MCF 10A (cell line): ENCODE measurements at places on chromosomes 7 and 10. TPM values are rescaled to one million over a fixed set of nuclear protein-coding genes. Genes with fewer than 3 reads are reported as not detected.

SLC39A12 gene
- total RNA-seq = not detected in 2 replicates

LIPF gene
- not detected in 2 replicates for total RNA-seq

STAG3 gene
- total RNA-seq = 1.1 and 1.5 TPM in 2 replicates

MDH2 gene
- 278 and 328 TPM in 2 replicates for total RNA-seq

PTF1A gene
- not detected in 2 replicates for total RNA-seq

DOCK1 gene
- total RNA-seq = 40.0 and 42.4 TPM in 2 replicates

GRCh38 chr7:90655566-90655965, 59.4 kb downstream of the CDK14 start:
- H3K4me3 ChIP-seq = no peak overlapping the region
- no peaks in the 10 kb centered on the region for H3K4me1 ChIP-seq
- peak; percentile 36 for DNase-seq
- no peaks in the 10 kb centered on the region for H3K36me3 ChIP-seq

DNA sequence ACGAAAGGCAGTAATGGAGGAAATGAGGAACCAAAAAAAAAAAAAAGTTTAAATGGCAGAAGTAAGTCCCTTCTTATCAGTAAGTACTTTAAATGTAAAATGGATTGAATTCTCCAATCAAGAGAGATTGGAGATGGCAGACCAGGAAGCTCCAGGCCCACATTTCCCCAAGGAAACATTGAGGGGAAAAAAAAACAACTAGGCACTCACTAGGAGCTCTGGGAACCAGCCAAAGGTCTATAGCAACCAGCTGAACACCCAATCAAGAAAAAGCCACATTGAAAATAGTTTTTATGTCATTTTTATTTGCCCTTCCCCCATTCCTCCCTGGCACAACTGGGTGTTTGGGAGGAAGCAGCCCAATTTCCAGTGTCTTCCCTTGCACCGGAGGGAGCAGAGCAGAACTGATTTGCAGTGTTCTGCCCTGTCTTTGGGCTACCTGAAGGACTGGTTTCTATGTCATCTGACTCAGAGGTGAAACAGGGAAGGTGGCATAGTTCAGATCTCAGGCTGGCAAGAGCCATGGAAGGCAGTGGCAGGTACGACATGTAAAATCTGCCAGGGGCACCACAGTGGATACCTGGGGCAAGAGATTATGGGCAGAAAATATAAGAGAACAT, 121.9 kb downstream of the SMURF1 start:
- H3K4me1 ChIP-seq = no peaks in the 10 kb centered on the region
- no peak overlapping the region for H3K27ac ChIP-seq
- H3K27me3 ChIP-seq = no peaks in the 10 kb centered on the region
- peaks cover 56% of the 10 kb centered on the region for H3K36me3 ChIP-seq

DNA sequence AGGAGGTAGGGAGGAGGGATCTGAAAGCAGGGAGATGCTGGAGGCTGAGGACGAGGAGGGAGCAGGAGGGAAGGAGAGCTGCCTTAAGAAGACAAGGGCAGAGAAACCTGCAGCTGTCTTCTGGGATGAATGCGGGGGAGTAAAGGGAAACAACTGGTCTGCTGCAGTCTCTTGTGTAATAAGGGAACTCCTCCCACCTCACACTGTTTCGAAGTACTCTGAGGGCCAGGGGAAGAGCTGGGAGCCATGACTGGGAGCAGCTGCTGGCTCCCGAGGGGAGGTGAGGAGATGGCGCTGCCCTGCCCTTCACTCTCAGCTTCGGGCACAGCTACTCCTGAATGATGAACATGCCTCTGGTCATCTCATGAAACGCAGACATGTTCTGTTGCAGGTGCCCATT, 65.1 kb downstream of the CLEC2L start:
- peaks cover 6% of the 10 kb centered on the region for H3K4me1 ChIP-seq
- peak overlapping the region; percentile 46 for H3K27ac ChIP-seq
- H3K36me3 ChIP-seq = peaks cover 90% of the 10 kb centered on the region
- H3K4me3 ChIP-seq = no peak overlapping the region
- DNase-seq = peak; percentile 32

- no peaks in the 10 kb centered on the region for H3K27me3 ChIP-seq
- H3K4me1 ChIP-seq = peaks cover 24% of the 10 kb centered on the region
- H3K27ac ChIP-seq = peak overlapping the region; percentile 75
- peak; percentile 66 for DNase-seq
Measured at GRCh38 chr7:111012149-111012548, 78.8 kb upstream of the LRRN3 start.

GRCh38 chr10:115171392-115171960, 78.3 kb downstream of the ATRNL1 start:
- no peaks in the 10 kb centered on the region for H3K36me3 ChIP-seq
- H3K27me3 ChIP-seq = peaks cover 63% of the 10 kb centered on the region
- no peak overlapping the region for H3K4me3 ChIP-seq
- no peak overlapping the region for H3K27ac ChIP-seq

DNA sequence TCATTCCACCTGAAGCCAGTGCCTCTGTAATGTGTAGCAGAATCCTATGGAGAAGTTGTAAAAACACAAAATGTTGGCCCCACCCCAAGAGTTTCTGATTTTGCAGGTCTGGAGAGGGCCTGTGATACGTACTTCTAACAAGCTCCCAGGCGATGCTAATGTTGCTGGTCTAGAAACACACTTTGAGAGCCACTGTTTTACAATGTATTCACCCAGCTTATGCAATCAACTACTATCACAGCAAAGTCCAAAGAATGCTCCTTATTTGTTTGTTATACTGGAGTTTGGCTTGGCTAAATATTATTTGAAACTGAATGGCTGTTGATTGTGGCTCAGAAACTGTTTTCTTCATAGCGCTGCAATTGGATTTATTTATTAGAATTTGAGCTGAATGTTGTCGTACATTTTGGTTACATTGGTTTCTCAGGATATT, 44.3 kb downstream of the DNAJB9 start:
- H3K27me3 ChIP-seq = peaks cover 43% of the 10 kb centered on the region
- H3K4me3 ChIP-seq = no peak overlapping the region
- DNase-seq = no peak
- no peaks in the 10 kb centered on the region for H3K36me3 ChIP-seq

DNA sequence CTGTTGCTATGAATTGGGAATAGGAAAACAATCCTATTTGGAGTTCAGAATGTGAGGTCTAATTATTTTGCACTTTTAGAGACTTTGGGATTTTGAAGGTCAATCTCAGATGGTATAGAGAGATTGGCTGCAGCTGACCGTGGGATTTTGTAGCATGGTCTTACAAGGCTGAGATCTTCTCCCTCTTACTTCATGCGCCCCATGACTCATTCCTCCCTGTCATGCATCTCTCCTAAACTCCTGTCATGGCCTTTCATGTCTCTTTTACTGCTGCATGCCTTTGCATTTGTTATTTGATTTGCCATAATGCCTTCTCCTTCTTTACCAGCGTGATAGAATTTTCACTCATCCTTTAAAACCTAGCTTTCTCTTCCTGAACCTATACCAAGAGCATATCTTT, 133.1 kb downstream of the BBS9 start:
- H3K4me3 ChIP-seq = no peak overlapping the region
- H3K36me3 ChIP-seq = no peaks in the 10 kb centered on the region
- no peaks in the 10 kb centered on the region for H3K27me3 ChIP-seq
- DNase-seq = peak; percentile 14
- H3K27ac ChIP-seq = no peak overlapping the region

GRCh38 chr7:142104550-142105527, 6.7 kb upstream of the MGAM2 start:
- no peaks in the 10 kb centered on the region for H3K36me3 ChIP-seq
- no peaks in the 10 kb centered on the region for H3K27me3 ChIP-seq
- no peak overlapping the region for H3K27ac ChIP-seq
- no peak overlapping the region for H3K4me3 ChIP-seq
- peak; percentile 71 for DNase-seq
- H3K4me1 ChIP-seq = peaks cover 14% of the 10 kb centered on the region

GRCh38 chr10:52454491-52454890, 140.4 kb downstream of the DKK1 start:
- H3K27ac ChIP-seq = no peak overlapping the region
- no peak overlapping the region for H3K4me3 ChIP-seq
- no peaks in the 10 kb centered on the region for H3K27me3 ChIP-seq
- peaks cover 11% of the 10 kb centered on the region for H3K4me1 ChIP-seq

DNA sequence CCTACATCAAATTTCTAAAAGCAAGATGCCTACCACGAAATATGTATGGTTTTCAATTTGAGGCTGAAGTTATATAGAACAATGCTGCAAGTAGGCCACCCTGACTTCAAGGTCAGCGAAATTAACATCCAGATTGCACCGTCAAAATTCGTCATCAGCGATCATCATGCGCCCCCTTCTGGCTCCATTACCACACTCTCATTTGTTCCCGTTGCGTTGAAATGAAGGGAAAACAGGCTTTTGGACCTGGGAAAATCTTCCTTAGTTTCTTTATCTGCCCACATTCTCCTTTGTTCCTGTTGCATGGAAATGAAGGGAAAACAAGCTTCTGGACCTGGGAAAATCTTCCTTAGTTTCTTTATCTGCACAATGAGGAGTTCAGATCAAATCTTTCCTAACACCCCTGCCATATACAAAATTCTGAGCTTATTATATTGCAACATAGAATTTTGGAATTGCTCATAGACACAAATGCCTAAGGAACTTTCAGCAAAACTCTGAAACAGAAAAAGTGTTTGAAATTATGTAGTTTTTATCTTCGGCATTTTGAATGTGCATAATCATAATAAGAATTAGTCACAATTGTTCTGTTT, 98.2 kb upstream of the PRKCQ start:
- H3K27me3 ChIP-seq = no peaks in the 10 kb centered on the region
- peaks cover 9% of the 10 kb centered on the region for H3K4me1 ChIP-seq
- no peak overlapping the region for H3K4me3 ChIP-seq
- no peak overlapping the region for H3K27ac ChIP-seq
- peak; percentile 52 for DNase-seq
- no peaks in the 10 kb centered on the region for H3K36me3 ChIP-seq

DNA sequence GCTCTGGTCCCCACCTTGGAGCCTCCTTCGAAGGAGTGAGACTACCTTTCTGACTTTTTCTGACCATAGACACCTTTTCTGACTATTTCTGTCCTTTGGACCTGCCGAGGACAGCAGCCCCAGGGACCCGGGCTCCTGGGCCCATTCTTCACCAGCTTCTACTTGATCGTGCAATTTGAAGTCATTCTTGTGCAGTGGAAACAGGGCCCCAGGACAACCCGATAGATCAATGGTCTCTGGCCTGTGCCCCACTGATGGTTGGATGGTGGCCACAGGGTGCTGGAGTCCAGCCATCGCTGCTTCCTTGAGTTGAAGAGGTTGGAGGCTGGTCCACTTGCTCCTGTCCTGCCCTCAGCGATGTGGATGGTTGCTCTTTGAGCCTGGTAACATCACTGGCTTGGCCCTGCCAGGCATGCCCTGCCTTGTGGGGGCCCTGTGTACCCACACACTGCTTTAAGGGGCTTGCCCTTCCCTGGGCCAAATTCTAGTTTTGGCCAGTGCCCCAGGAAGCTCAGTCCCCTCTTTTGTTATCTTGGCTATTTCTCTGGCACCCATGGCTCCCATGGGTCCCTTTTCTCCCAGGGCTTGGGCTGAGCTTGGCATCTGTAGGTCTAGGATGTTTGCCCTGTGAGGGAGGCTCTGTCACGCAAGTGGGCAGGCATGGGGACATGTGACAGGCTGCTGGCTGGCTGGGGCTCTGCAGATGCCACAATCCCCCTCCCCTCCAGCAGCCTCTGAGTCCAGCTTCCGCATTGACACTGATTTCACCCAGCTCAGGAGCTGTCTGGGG, 375.6 kb upstream of the NUPR2 start:
- H3K27me3 ChIP-seq = no peaks in the 10 kb centered on the region
- H3K4me1 ChIP-seq = no peaks in the 10 kb centered on the region
- H3K36me3 ChIP-seq = no peaks in the 10 kb centered on the region

DNA sequence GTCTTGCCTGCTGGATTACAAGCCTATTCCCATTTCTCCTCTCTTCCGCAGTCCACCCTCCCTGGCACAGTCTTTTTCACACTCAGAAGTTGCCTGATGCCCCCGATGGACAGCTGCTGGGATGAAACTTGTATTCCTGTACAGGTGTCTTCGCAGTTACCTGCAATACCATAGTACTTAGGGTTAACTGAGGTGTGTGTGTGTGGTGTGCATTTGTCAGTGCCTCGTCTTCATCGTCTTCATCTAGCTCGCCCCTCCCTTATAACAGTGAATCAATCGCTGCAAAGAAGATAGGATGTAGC, 11.0 kb downstream of the NXPH1 start:
- H3K27ac ChIP-seq = no peak overlapping the region
- H3K4me3 ChIP-seq = no peak overlapping the region
- H3K27me3 ChIP-seq = peaks cover 18% of the 10 kb centered on the region
- no peaks in the 10 kb centered on the region for H3K36me3 ChIP-seq
- no peak for DNase-seq
- H3K4me1 ChIP-seq = no peaks in the 10 kb centered on the region

DNA sequence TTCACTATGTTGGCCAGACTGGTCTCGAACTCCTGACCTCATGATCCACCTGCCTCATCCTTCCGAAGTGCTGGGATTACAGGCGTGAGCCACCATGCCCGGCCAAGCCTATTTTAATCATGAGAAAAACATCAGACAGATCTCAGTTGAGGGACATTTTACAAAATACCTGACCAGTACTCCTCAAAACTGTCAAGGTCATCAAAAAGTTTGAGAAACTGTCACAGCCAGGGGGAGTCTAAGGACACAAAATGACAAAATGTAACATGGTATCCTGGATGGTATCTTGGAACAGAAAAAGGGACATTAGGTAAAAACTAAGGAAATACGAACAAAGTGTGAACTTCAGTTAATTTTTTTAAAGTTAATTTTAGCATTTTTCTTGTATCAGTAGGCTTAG, 219.8 kb upstream of the PPP1R3A start:
- H3K36me3 ChIP-seq = no peaks in the 10 kb centered on the region
- peaks cover 40% of the 10 kb centered on the region for H3K27me3 ChIP-seq
- no peak overlapping the region for H3K4me3 ChIP-seq
- DNase-seq = no peak

- no peaks in the 10 kb centered on the region for H3K4me1 ChIP-seq
- no peak for DNase-seq
- no peaks in the 10 kb centered on the region for H3K36me3 ChIP-seq
- no peak overlapping the region for H3K4me3 ChIP-seq
Measured at GRCh38 chr10:112503643-112504042, 56.6 kb downstream of the VTI1A start.

- H3K36me3 ChIP-seq = no peaks in the 10 kb centered on the region
- no peak overlapping the region for H3K4me3 ChIP-seq
- peak; percentile 72 for DNase-seq
- no peaks in the 10 kb centered on the region for H3K27me3 ChIP-seq
Measured at GRCh38 chr7:138238734-138239659, 162.7 kb downstream of the AKR1D1 start.
